ENCODE measurements at places on chromosomes 5 and 9.

DNA sequence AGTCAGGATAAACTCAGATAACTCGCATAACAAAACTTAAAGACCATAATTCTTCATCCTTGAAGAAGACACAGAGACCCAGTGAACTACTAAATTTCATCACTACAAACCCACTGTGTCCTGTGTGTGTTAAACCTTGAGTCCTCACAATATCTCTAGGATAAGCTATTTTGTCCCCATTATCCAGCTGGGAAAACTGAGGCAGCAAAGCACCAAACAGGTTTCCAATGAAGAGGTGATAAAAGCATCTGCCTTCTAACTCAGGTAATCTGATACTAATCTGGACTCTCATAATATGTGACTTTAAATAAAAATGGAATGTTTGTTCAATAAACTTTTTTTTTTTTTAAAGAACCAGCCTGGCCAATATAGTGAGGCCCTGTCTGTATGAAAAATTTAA, 62.7 kb upstream of the PPP2CA start:
- no peak for DNase-seq

- DNase-seq = no peak
These were observed 316.5 kb downstream of the KCTD16 start for GRCh38 chr5:144487207-144487606.

DNA sequence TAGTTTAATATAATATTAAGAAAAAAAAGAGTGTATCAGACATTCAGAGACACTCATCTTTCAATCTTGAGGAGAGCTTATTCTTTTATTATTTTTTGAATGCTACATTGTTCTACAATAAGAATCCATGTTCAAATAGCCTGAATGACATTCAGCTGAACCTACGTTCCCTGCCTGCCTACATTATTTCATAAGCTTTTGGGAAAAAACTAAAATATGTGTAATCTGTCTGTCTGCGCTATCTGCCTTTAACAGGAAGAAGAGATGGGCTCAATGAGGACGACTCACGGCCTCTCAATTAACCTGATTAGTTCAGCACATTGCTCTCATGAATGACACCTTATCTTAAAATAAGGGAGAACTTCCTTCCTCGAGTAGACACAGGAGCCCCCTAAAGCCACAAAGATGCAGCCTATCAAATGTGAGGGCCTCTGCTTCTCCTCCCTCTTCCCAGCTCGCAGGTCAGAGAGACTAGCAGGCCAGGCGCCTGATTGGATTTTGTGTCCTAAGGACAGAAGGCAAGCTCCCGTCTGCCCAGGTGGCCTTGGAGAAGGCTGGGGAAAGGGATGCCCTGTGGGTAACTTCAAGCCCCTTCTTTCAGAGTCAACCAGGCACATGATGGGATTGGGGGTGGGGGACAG, 37.8 kb downstream of the EBF1 start:
- no peak for DNase-seq

DNA sequence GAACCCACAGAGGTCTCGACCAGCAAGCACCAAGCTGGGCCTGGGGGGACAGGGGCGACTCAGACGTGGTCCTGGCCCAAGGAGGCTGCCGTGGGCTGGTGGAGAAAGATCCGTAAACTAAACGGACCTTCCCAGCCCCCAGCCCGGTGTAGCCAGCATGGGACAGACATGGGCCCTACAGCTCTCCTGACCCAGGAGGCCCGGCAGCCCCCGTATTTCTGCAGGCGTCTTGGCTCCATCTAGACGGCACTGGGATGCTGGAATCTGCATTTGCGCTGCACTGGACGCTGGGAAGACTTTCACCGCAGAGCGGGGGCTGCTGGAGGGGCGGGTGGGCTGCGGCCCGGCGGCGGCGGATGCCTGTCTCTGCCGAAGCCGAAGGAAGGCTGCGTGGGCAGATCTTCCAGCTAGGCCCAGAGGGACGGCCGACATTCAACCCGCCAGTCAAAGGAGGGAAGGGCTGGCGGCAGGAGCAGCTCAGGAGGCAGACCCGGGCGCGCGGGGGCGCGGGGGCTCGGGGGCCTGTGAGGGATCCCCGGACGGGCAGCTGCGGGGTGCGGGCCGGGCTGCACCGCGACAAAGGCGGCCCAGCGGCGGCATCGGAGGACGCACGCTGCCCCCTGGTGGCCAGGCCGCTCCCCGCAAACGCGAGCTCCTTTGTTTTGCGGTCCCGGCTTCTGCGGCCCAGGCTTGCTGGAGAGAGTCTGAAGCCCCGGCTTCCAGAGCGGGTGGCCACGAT, 266.2 kb downstream of the NSG2 start:
- DNase-seq = peak; percentile 29

DNA sequence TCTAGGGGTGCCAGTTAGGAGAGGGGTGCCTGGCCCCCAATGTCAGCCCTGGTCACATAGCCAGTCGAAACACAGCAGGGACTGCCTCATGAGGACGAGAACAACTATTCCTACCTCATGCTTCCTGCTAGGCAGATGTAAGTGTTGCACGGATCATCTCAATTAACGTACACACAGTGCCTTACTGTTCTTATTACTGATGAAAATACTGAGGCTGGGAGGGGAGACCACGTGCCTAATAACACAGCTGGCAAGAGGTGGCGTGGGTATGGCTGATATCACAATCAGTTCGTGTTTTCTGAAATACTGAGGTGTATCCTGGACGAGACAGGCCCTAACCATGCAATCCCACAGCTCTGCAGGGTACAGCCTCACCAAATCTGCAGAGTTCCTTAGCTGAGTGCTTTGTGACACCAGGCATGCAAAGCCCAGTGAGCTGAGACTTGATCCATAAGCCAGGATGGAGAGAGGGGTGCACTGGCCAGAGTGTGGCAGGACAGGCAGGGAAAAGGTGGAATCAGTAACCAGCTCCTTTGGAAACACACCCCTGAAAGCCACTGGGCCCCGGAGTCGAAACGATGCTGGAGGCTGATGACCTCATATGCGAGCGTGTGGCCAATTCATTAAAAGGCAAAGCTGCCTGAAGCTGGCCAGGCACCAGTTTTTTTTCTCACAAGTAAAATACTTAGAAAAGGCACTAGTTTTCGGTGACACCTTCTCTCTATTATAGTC, 63.9 kb downstream of the PRRT1B start:
- no peak for DNase-seq

DNA sequence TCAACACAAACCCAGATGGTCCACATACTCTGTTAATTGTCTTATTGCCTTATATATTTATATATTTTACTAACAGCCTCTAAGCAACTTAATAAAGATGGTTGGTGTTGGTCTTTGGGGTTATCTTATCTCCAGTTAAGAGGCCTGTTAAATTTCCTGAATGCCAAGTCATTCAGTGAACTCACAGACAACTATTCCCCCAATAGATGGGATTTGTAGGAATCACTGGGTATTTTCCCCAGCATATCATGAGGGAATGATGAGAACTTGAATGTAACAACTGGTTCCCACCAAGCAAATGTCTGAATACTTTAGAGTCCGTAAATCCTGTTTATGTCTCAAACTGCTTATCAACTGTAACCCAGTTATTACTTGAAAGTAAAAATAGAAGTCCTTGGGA, 42.7 kb upstream of the RETREG1 start:
- no peak for DNase-seq

DNA sequence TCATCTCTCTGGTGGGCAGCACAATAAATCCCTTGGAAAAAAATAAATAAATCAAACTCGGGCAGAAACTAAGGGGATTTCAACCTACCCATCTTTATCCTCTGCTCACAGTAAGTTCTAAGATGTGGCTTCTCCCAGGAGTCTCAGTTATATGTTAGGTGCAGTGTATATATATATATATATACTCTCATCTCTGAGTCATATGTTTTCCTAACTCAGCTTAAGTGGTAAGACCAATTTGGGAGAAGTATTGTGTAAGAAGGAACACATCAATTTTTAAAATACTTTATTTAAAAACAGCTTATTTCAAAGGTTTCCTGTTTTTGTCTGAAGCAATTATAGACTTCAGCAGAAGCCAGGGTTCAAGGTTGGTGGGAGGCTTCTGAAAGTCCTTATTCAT, 20.3 kb upstream of the OSMR start:
- DNase-seq = no peak

- no peak for DNase-seq
These were observed 79.9 kb upstream of the ANKRD55 start for GRCh38 chr5:56313004-56313531.

- DNase-seq = no peak
These were observed 33.1 kb upstream of the PRXL2C start for GRCh38 chr9:96688187-96688586.

GRCh38 chr5:146291421-146292074, 47.1 kb upstream of the POU4F3 start:
- peak; percentile 45 for DNase-seq

DNA sequence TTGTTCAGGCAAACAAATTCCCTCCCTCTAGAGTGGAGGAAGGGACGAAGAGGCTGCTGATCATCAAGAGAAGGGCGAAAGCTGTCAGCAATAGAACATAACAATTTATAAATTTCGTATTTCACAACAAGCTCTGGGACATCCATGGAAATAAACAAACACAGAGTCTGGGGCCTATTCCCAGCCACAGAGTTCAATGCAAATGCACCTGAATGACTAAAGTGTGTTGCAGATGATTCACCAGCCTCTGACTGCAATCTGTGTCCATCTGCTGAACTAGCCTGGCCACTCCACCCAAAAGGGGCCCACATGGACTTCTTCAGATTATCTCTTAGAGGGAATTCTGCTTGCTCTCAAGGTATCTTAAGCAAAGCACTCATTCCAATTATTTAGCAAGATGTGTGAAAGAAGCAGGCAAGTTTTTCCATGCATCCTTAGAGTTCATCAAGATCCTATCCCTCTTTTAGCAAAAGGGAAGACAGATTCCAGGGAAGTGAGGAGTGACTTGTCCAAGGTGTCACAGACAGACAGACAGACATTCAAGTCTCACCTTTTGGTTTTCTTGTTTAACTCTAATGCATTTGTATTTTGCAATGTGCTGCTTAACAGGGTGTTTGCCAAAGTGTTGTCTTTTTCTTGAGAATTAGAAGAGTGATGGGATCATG, 307.8 kb upstream of the PAPPA start:
- DNase-seq = no peak

GRCh38 chr9:127897193-127897692, 2.2 kb downstream of the ST6GALNAC6 start:
- DNase-seq = no peak

DNA sequence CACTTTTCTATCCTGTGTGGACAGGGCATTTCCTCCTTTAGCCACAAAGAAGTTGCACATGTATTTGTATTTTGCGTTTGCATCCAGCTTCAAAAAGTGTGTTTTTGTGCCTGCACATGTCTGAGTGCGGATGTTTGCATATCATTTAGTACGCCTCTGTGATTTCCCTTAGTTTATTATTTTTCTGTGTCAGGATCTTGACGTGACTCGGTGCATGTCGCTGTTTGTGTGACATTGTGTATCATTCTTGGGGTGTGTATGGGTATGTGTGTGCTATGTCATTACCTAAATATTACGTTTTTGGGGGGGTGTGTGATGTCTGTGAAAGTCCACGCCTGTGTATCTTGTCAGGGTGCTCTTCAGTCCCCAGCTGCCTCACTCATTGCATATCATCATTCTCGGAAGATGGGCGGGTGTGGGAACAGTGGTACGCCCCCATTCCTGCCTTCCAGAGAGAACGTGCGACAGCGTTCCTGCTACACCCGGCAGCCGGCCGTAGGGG, 416 bp upstream of the PAIP2 start:
- DNase-seq = no peak

DNA sequence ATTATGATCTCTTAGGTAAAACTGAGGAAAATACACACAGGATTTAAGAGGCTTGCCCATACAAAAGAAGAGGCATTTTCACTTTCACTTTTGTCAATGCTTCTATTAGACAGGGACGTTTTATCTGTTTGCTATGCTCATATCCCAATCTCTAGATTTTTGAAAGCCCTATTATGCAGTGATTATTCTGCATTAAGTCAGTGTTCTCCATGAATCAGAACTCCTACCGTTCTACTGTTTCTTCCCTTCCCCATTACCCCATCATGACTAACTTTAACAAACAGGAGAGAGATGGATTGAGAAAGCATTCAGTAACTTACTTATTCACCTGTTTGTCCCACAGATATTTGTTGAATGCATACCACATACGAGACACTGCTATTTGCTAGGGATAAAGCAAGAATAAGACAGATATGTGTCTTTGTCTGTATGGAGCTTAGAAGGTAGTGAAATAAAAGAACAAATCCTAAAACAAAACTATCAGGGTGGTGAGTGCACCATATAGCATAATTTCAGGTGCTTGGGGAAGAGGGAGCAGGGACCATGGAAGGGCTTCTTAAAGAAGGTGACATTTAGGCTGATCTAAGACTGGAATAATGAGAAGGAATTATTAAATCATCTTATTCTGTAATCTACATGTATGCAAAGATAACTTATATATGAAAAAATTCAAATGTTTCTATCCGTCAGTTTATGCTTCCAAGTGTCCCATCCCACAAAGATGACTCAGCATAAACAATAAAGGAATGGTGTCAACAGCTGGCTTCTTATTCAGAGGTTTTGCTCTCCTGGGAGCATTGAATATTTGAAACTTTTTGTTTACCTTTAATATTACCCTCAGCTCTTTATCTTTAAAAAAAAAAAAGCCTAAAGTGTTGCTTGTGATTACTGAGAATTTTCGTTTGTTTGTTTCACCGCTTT, 328.1 kb downstream of the HINT1 start:
- DNase-seq = no peak

- DNase-seq = no peak
These were observed 84.7 kb downstream of the TTC39B start for GRCh38 chr9:15222313-15222712.

- DNase-seq = peak; percentile 72
These were observed 11.9 kb upstream of the SRFBP1 start for GRCh38 chr5:121949885-121950284.

DNA sequence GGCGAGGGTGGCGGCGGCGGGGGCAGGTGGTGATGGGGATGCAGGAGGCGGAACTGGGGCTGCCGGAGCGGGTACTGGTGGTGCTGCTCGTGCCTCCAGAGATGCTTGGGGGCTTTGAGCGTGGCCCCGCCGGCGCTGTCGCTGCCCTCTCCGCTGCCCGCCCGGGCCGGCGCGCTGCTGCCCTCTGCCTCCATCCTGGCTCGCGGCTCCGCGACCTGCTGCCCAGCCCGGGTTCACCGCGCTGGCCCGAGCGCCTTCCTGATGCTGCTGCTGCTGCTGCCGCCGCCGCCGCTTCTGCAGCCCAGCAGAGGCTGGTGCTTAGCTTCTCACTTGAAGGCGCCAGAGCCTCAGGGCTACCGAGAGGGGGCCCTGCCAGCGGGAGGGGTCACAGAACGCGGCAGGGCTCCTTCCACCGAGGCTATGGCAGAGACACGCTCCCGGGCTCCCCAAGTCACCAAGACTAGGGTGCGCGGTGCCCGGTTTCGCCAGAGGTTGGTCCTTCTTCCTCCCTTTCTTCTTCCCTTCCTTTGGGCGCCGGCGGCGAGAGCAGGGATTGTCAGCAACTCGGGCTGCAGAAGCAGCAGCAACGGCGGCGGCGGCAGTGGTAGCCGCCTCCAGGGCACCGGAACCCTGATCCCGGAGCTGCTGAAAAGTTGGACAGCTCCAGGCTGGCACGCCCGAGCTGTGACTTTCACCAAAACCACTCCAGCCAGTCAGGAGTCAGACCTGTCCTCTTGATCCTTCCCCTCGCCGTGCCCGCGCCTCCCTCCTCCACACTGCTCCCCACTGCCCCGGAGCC, at the start of gene PDE4D:
Gene PDE4D (minus strand): TSS at position 298 of the 799 bp plus-strand sequence.
- DNase-seq = peak; percentile 32

- DNase-seq = no peak
These were observed 106.8 kb downstream of the ENTREP1 start for GRCh38 chr9:69431777-69432176.

GRCh38 chr9:138016406-138017187, 139.0 kb downstream of the CACNA1B start:
- no peak for DNase-seq

GRCh38 chr9:33109097-33109496, 32.6 kb upstream of the SMU1 start:
- DNase-seq = no peak
